ENCODE measurements at places on chromosomes 11 and 22. TPM values are rescaled to one million over a fixed set of nuclear protein-coding genes. Genes with fewer than 3 reads are reported as not detected.

- no peak for DNase-seq
Observed at GRCh38 chr11:94795476-94796189, 27.5 kb downstream of the AMOTL1 start.

Gene IL17REL
- 0.15 TPM for total RNA-seq

DNA sequence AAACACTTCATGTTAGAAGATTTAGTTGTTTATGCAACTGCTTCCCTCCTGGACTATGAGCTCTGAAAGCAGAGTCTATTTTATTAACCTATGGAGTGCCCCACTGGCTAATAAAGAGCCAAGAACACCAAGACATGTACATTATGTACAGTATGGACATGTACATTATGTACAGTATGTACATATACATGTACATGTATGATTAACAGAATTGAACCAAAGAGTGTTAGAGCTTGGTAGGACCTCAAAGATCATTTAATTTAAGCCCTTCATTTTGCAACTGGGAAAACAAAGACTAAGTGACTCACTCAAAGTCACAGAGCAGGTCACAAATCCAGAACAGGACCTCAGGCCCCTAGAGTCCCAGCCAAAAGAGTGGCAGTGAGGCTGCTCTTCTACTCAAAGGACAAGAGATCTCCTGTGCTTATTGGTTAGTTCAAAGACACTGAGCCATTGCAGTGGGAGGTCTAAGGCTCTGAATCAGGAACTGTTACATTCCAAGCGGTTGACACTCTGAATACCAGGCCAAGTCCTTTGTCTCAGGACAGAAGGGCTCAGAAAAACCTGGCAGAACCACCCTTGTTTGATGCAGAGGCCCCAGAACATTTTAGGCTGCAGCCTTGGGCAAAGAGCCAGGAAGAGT is 103.8 kb downstream of the FAM168A start:
- peak; percentile 27 for DNase-seq

- DNase-seq: peak; percentile 53
Observed at GRCh38 chr11:61897387-61898246, 6.3 kb upstream of the FADS3 start.

Measured in endothelial cell of umbilical vein (primary cell).